ENCODE measurements at places on chromosomes 2 and 18.

- no peak for DNase-seq
Observed at GRCh38 chr2:127330753-127331152, 36.8 kb upstream of the ERCC3 start.

GRCh38 chr2:165560377-165560988 is 91.0 kb downstream of the CSRNP3 start:
- DNase-seq, result no peak

DNA sequence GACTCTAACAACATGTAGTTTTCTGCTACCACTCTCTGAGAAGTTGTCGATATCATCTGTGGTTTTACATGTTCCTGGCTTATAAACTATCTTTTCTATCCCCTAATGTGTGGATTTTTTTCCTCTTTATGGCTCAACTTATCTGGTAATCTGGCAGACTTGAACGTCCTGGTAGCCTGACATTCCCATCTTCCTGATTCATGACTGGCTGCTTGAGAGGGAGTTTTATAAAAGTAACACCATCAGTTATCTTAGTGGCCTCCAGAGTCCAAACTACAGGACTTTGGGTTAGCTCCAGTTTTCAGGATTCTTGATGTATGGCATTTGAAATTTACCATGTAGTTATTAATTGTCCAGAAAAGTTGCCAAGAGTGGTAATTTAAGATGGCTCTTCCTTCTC is 174.0 kb upstream of the GULP1 start:
- DNase-seq, result no peak

- no peak for DNase-seq
Observed at GRCh38 chr2:7014174-7014640, 97.0 kb downstream of the RNF144A start.

GRCh38 chr2:45497355-45497754 is 113.7 kb downstream of the SRBD1 start:
- DNase-seq, result no peak

DNA sequence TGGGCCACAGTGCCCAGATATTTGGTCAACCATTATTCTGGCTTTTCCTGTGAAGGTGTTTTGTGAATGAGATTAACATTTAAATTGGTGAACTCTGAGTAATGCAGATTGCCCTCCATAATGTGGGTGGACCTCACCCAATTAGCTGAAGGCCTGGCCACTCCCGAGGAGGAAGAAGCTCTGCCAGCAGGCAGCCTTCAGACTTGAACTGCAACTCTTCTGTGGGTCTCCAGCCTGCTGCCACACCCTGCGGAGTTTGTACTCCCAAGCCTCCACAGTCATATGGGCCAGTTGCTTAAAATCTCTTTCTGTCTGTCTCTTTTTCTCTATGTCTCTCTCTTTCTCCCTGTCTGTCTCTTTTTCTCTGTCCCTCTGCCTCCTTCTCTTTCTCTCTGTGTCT is 262.7 kb downstream of the MYCN start:
- DNase-seq, result no peak

DNA sequence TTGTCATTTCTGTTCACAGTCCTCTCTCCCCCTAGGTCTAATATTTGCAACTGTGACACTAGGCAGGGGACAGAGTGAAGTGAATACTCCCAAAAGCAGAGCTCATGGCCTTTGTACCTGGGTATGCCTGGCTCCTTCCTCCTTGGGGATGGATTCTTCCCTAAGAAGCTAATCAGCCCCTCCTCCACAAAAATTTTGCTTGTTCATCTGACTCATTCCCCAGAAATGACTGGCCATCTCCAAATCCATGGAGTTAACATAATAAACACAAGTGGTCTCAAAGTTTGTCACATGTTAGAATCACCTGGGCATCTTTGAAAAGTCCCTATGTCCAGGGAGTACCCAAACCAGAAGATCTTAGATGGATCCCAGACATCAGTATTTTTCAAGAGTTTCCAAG is 65.3 kb downstream of the SUCLG1 start:
- no peak for DNase-seq

DNA sequence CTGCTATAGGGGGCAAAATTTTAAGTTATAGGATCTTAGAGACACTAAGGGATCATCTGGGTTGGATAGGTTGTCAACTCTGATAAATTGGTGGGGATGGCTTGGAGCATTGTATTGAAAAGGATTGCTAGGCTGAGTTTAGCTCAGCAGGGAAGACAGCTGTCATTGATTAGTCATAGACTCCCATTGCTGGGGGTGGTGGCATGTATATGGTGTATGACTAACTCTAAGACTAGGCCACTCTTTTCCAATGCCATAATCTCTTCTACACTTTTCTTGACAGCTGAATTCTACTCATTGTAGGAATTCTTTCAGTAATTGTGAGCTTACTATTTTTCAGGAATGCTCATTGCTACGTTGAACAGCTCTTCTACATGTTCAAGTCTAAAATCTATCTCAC is 81.3 kb upstream of the PELI1 start:
- no peak for DNase-seq

DNA sequence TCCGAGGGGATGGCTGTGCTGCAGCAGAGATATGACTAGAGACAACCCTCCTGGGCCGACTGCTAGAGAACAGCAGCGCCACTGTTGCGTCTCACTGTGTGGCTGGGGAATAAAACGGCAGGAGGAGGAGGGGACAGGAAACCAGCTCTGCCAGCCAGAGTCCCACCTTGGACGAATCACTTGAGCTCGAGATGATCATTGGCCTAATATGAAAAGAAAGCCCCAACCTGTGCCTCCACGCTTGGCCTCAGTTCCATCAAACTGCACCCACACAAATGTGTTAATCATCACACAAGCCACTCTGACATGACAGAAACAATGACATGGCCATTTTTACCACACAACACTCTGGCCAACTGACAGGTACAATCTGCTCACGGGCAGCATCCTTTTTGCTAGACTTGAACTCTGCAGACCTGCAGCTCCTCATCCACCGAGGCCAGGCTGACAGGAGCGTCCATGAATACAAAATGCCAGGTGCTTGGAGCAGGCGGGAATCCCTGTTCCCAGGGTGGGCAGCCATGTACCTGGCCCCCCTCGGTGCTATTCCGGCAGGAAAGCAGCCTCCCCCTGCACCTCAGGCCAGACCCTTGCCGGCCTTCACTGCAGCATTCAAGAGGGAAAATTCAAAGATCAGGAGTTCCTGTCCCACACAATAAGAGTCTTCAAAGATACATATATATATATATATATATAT is 52.3 kb downstream of the PARD6G start:
- no peak for DNase-seq

- no peak for DNase-seq
Observed at GRCh38 chr2:43038034-43038695, 188.2 kb downstream of the ZFP36L2 start.

DNA sequence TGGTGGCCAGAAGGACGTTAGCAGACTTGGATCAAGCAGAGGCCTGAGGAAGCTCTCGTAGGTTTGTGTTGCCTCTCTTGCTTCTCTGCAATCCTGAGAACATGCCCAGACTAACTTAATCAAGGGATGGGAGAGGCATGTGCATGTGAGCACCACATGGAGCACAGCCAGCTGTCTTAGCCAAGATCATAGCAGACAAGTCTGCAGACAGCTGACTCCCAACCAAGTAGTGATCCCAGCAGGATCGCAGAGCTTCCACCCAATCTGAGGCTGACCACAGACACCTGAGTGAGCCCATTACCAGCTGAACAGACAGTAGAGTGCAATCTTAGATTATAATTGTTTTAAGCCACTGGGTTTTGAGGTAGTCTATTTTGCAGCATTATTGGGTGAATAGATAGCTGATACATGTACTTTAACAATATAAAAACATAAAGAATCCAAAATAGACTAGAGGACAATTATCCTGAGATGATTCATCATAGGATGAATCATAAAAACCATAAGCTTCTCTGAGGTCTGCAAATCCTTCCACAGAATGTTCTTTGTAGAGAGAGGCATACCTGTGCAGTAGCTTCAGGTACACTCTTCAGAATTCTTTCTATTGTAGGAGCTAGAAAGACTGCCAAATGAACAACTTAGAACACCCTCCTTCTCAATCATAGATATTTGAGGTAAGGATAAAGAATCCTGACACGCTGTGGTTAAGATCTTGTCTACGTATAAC is 25.2 kb upstream of the FAM110C start:
- no peak for DNase-seq

GRCh38 chr2:122515731-122516290 is 760.4 kb downstream of the TSN start:
- no peak for DNase-seq

DNA sequence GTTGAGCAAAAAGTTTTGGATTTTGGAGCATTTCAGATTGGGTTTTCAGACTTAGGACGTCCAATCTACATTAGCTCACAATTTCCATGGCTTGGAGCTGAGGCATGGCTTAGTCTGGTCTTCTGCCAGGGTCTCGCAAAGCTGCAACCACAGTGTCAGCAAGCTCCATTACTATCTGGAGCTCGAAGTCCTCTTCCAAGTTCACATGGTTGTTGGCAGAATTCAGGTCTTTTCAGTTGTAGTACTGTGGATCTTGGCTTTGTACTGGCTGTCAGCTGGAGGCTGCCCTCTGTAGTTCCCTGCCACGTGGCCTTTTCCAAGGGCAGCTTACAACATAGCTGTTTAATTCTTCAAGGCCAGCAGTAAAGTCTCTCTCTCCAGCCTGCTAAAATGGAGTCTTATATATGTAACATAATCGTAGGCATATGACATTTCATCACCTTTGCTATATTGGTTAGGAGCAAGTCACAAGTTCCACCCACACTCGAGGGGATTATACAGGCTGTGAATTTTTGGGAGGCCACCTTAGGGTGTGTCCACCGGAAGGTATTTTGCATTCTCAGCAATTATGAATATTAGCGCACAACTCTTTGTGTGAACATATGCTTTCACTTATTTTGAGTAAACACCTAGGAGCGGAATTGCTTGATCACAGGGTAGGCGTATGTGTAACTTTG is 41.5 kb upstream of the EPC2 start:
- no peak for DNase-seq

DNA sequence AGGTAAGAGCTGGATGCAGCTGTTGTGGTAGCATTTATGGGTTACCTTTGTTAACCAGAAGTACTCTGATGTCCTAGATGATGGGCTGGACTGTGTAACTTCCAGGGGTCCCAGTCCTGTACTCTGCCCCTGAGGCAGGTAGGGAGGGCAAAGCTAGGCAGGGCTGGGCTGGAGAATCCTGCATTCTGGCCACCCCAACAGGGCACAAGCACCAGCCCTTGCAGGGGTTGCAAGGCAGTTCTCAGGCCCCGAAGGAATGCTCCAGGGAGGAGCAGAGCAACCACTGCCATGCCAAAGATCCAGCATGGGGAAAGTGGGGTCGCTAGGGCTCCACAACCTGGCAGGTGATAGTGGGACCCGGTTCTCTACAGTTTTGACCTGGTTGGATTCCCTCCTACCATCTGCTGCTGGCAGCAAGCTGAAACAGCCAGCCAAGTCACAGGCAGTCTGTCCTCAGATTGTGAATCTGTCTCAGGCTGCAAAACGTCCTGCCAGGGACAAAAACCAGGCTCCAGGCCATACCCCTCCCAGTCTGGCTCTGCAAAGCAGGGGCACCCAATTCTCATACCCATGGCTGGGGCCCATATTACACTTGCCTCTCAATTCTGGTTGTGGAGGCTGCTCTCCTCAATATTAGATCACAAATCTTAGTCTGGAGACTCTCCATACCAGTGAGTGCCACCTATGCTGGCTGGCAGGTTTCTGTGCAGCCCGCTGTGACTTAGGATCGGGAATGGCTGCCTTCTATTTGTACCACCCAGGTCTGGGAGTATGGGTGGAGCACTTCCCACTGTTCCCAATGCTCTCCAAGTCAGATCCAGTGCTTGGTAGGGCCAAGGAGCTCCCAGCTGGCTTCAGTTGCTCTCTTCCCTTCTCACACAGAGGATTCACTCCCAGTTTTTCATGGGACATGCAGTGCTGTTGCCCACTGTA is 61.1 kb downstream of the SMCHD1 start:
- DNase-seq, result no peak

DNA sequence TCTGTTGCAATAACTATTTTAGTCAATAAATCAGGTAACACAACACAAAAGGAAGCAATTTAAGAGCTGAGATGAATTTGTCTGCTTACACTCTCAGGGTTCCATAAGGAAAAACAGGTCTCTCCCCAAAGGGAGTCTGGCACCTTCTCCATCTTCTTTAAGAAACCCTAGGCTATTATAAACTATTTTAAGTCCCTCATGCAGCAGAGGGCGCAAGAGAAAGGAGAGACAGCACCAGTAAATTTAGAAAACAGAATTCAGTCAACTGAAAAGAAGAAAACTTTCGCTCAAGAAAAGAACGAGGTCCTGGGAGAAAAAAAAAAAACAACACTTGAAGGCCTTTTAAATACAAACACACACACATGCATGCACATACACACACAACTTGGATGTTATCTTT is 19.1 kb downstream of the SULT1C4 start:
- DNase-seq, result no peak

DNA sequence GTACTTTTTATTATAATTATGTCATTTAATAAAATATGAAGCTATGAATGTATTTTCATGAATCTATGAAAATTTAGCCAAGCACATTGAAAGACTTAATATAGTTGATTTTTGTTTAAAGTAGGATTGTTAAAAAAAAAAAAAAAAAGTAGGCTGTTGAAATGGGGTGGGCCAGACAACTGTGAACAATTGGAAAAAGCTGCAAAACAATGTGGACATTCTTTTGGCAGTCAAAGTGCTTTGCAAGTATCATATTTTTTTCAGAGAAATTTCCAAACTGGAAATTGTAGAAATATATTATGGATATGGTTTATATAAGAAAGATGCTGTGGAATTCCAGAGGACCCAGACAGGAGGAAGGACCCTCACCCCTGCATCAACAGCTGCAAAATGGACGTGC is 82.1 kb downstream of the ETAA1 start:
- no peak for DNase-seq

GRCh38 chr2:232637866-232638583 is 4.6 kb downstream of the EFHD1 start:
- DNase-seq, result no peak

GRCh38 chr2:88967844-88968243 is 276.4 kb downstream of the RPIA start:
- no peak for DNase-seq

- DNase-seq, result no peak
Observed at GRCh38 chr2:102736110-102736409, 25.8 kb upstream of the TMEM182 start.

GRCh38 chr2:96389736-96390135 is 54.2 kb downstream of the NCAPH start:
- DNase-seq, result no peak
